Fibroblast of the aortic adventitia (primary cell): ENCODE measurements at places on chromosomes 11 and 22.

- DNase-seq: no peak
Observed at GRCh38 chr11:11155962-11156815, 196.9 kb downstream of the CSNK2A3 start.

DNA sequence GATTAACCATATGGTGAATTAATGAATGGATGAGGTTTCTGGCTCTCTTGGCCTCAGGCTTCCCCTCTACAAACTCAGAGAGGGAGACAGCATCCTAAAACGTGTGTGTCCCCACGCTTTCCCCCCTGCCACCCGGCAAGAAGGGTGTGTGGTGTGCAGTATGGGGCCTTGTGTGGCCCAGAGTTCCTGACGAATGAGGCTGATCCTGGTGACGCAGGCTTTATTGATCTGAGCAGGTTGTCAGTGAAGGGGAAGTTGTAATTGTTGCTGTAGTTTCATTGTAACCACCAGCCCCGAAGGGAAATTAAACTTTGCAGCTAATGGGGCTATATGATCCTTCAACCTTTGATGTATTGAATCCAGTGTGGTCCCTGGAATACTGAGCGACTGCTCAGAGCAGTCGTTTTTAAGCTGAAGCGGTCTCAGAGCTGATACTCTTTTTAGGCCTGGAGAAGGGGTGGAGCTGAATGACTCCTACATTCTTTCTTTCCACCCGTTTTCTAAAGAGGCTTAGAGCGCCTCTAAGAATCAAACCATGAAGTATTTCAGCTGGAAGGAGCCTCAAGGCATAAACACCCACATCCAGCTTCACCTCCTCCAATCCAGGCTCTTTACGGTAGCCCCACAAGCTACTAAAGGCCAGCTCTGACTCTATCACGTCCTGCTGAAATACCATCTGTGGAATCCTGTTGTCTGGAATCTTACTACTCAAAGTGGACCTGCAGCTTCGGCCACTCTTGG is 284.7 kb downstream of the MIAT start:
- peak; percentile 1 for DNase-seq

DNA sequence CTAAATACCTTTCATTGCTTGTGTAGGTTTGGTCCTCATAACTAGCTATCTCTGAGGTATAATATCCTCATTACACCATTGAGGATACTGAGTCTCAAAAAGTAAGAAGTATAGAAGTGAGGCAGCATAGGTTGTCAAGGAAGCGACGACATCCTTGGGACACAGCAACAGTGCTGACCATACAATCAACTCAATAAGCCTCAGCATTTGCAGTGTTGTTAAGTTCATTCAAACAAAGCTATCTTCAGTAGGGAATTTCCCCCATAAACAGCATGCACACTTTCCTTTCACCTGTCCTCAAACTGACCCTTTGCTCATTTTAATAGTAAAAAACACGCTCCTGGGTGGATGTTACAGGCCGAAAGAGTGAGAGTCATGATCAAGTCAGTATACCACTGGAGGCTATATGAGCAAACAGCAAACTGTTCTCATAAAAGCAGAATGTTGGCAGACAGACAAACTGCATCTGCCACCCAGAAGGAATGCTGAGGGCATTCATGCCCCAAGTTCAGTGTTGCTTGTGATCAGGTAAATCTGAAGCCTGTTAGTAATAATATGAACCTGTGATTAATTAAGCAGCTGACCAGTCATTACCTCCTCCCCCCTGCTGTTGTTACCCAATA is 756.2 kb upstream of the TENM4 start:
- DNase-seq: no peak

GRCh38 chr11:117681438-117681837 is 115.6 kb downstream of the DSCAML1 start:
- DNase-seq: no peak

DNA sequence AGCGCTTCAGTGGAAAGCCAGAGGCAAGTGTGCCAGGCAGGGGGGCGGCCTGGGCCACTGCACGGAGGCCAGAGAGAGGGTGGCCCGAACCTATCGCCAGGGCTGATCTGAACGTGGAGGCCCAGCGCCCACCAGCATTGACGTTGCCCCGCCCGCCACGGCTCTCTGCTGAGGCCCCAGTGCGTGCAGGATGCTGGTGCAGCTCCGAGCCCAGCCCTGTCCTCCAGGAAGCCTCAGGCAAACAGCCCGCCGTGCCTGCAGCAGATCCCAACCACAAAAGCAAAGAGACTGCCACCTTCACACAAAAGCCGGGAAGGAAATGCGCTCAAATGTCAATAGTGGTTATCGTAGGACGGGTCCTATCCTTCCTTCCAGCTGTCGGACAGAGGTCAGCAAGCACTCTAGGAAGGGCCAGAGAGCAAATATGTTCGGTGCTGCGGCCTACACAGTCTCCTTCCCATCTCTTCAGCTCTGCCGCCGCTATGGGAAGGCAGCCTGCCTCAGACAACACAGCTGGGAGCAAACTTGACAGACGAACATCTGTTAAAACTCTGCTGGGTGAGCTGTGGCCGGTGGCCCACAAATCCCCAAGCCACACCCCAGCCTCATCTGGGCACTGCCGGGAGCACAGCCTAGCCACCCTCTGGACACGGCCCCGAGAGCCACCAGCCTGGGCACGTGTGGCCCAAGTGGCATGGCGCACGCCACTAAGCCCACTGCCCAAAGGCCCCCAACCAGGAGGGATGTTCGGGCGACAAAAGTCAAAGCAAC is 146.2 kb downstream of the CRYBB2 start:
- DNase-seq: no peak
